ENCODE measurements at places on chromosomes 1 and 21.

DNA sequence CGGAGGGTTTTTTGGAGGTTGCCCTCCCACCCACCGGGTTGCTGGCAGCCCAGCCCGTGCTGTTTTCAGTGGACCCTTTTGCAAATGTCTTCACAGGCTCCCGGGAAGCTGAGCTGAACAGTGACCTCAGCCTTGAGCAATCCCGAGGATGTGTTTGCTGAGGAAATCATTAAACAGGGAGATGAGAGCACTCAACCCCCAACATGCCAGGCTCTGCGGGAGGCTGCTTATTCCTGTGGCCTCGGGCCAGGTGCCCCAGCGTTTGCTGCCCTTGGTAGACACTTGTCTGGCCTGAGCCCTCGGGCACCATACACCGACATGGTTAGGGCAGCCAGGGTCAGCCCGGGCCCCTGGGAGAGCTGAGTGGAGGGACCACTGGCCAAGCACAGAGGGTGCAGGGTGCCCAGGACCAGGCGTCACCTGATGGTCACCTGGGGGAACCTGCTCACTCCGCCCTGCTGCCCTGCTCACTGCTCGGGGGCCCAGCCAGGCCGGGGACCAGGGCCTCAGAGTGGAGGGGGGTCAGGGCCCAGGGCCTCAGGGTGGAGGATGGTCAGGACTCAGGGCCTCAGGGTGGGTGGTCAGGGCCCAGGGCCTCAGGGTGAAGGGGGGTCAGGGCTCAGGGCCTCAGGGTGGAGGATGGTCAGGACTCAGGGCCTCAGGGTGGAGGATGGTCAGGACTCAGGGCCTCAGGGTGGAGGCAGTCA lies 42.5 kb upstream of the POFUT2 start:
- H3K27me3 ChIP-seq, result peaks cover 15% of the 10 kb centered on the region
- no peak overlapping the region for H3K27ac ChIP-seq
- DNase-seq, result no peak
- H3K4me1 ChIP-seq, result peaks cover 38% of the 10 kb centered on the region
- H3K36me3 ChIP-seq, result no peaks in the 10 kb centered on the region

DNA sequence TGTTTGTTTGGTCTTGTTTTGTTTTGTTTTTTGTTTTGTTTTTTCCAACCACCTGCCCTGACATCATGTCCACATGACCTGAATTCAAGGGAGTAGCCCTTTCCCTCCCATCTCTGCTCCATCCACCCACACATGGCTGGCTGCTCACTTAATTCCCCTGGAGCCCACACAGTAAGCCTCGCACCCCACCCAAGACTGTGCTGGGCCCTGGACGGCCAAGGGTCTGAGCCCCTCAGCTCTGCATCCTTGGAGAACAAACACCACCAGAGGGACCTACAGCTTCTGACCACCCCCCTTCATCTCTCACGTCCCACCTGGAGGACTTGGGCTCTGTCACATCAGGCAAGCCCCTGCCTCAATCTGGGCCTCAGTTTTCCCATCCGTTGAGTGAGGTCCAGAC lies 39.1 kb downstream of the MATN1 start:
- H3K4me1 ChIP-seq, result no peaks in the 10 kb centered on the region
- no peak overlapping the region for H3K27ac ChIP-seq
- H3K27me3 ChIP-seq, result peaks cover 7% of the 10 kb centered on the region

DNA sequence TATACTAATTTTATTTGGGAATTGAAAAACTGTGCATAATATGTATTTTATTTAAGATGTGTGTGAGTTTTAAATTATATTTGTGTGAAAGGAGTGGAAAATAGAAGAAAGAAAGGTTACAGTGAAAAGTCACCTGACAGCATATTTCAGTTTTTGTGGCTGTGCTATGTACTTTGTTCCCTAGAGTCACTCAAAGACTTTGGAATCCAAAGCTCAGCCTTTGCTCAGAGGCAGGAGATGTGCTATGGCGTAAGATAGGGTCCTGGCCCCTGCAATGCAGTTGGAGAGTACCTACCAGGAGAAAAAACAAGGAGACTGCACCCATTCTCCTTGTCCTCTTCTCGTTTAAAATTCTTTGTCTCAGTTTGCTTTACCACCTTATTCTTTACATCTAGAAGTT lies 2.9 kb downstream of the CCDC30 start:
- H3K27ac ChIP-seq, result no peak overlapping the region
- no peaks in the 10 kb centered on the region for H3K27me3 ChIP-seq
- no peaks in the 10 kb centered on the region for H3K36me3 ChIP-seq
- DNase-seq, result no peak
- peaks cover 10% of the 10 kb centered on the region for H3K4me1 ChIP-seq

DNA sequence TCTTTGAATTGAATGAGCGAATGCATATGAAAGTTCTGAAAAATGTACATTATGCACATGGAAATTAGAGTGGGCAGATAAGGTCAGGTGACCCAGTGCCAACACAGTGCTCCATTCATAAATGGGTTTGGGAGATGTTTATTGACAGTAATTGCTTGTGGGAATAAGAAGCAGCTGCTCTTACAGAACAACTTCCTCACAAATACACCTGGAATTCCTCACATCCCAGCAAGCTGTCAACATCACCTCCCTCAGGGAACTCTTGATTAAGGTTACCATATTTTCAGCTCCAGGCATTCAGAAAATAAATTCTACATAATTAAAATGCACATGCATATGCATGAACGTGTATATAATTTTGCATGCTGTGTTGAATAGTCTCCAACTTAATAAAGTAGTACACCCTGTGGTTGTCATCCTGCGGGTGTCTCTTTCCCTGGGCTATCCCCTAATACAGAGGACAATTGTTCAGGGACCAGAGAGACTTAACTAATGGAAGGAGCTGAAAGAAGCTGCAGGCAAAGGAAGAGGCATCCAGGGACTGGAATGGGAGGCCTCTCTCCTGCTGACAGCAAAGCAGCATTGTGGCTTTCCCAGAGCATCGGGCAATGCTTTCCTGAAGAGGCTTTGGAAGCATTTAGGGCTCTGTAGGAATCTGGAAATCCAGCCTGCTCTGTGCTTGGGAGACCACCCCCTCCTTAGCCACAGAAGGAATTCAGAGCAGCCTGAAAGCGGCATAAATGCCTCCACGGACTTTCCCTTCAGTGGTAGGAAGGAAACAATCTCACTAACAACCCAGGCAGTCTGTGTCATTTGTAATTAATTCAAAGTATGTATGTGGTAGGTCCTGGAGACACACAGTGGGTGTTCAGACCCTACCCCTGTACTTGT lies 55.2 kb upstream of the GNG12 start:
- peaks cover 41% of the 10 kb centered on the region for H3K4me1 ChIP-seq
- H3K27me3 ChIP-seq, result no peaks in the 10 kb centered on the region
- H3K27ac ChIP-seq, result no peak overlapping the region
- no peaks in the 10 kb centered on the region for H3K36me3 ChIP-seq
- no peak for DNase-seq
- H3K4me3 ChIP-seq, result no peak overlapping the region

GRCh38 chr21:43207868-43208267 lies 39.1 kb downstream of the CRYAA start:
- DNase-seq, result no peak
- H3K27ac ChIP-seq, result no peak overlapping the region
- H3K36me3 ChIP-seq, result no peaks in the 10 kb centered on the region
- peaks cover 4% of the 10 kb centered on the region for H3K27me3 ChIP-seq

- no peaks in the 10 kb centered on the region for H3K36me3 ChIP-seq
- no peak for DNase-seq
- no peak overlapping the region for H3K4me3 ChIP-seq
- peaks cover 15% of the 10 kb centered on the region for H3K4me1 ChIP-seq
These were observed 148.2 kb downstream of the PTPRU start for GRCh38 chr1:29384496-29385015.

DNA sequence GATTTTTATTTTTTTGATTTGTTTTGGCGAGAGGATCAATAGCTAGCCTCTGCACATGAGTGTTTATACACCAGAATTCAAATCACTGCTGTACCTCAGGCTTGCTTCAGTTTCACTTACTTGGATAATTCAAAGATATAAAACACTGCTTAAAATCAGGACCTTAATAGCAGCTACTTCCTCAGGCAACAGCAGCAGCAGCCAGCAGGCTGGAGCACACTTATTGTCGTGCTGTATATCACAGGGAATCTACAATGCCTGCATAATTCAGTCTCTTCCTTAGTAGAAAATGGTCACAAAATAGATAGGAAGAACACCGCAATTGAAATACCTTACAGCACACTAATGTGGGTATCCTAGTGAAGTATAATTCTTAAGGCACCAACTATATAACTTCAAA lies 497.3 kb downstream of the NEGR1 start:
- H3K27ac ChIP-seq, result no peak overlapping the region
- H3K27me3 ChIP-seq, result no peaks in the 10 kb centered on the region
- H3K36me3 ChIP-seq, result no peaks in the 10 kb centered on the region
- no peaks in the 10 kb centered on the region for H3K4me1 ChIP-seq
- DNase-seq, result no peak

GRCh38 chr1:27520651-27521050 lies 30.7 kb upstream of the WASF2 start:
- H3K27me3 ChIP-seq, result no peaks in the 10 kb centered on the region
- no peak for DNase-seq
- peaks cover 71% of the 10 kb centered on the region for H3K4me1 ChIP-seq

GRCh38 chr21:44984428-44984791 lies 44.6 kb downstream of the SLX9 start:
- H3K4me3 ChIP-seq, result no peak overlapping the region
- H3K27ac ChIP-seq, result no peak overlapping the region
- DNase-seq, result no peak
- H3K36me3 ChIP-seq, result no peaks in the 10 kb centered on the region

DNA sequence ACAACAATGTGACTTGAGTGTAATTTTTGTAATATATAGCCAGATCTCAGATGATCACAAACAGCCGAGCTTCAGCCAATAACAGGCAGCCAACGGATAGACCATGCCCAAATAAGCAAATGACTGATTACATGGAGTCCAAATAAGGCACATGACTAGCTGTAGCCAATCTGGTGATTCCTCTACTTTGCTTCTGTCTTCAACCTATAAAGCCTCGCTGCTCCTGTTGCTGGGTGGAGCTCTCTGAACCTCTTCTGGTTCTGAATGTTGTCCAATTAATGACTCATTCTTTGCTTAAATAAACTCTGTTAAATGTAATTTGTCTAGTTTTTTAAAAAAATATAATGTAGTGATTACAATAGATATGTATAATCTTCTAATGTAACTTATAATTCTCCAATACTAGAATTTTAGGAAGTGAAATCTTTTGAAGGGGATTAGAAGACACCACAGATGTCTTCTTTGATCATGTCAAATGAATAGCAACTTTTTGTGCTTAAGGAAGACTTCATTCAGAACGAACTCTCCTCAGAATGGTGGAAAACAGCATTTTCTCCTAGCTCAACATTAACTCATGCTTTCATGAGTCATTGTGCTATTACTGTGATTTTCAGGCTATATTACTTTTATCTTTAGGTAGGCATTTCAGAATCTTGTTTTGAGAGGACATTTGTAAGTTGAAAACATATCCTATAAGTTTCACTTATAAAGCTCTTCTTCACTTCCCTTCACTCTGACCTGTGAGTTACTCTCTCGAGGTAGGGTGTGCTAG lies 857.8 kb upstream of the B3GALT2 start:
- H3K36me3 ChIP-seq, result no peaks in the 10 kb centered on the region
- H3K4me1 ChIP-seq, result peaks cover 22% of the 10 kb centered on the region
- H3K27ac ChIP-seq, result peak overlapping the region; percentile 65
- H3K4me3 ChIP-seq, result no peak overlapping the region

GRCh38 chr1:164640686-164641352 lies 81.8 kb downstream of the PBX1 start:
- H3K4me3 ChIP-seq, result no peak overlapping the region
- no peaks in the 10 kb centered on the region for H3K27me3 ChIP-seq
- no peaks in the 10 kb centered on the region for H3K36me3 ChIP-seq
- DNase-seq, result no peak
- no peak overlapping the region for H3K27ac ChIP-seq

- peaks cover 48% of the 10 kb centered on the region for H3K36me3 ChIP-seq
- H3K4me3 ChIP-seq, result no peak overlapping the region
- no peak for DNase-seq
- no peak overlapping the region for H3K27ac ChIP-seq
- peaks cover 21% of the 10 kb centered on the region for H3K4me1 ChIP-seq
These were observed 14.1 kb downstream of the PCSK9 start for GRCh38 chr1:55053265-55053954.

GRCh38 chr1:34845131-34845901 lies 14.2 kb downstream of the SMIM12 start:
- H3K4me1 ChIP-seq, result no peaks in the 10 kb centered on the region
- no peak for DNase-seq
- no peaks in the 10 kb centered on the region for H3K27me3 ChIP-seq
- no peaks in the 10 kb centered on the region for H3K36me3 ChIP-seq

DNA sequence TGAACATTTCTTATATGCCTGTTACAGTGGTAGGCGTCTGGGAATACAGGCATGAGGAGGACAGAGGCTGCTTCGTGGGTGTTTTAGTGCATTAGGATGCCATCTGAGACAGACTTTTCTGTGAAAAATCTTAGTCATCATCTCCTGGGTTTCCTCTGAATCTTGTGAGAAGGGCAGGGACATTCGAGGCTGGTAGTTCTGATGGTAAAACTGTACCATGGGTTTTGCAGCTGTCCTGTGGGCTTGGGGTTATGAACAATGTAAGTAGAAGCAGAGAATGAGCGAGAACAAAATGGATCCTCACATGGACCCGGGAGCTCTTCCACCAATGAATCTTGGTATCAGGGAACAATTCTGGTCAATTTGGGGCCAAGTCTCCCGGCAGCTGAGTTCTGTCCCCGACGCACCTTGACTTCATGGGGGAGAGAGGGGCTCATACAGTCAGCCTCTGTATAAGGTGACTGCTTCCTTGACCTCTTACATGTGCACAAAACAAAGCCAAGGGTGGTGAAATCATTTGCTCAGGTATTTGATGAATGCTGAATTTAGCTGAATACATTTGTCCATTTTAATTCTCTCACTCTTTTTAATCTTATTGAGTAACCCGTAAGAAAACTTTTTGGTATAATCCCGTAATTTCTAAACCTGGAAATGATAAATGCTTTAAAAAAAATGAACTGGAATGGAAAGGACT lies 63.6 kb upstream of the ERRFI1 start:
- no peaks in the 10 kb centered on the region for H3K27me3 ChIP-seq
- H3K4me3 ChIP-seq, result no peak overlapping the region
- H3K27ac ChIP-seq, result peak overlapping the region; percentile 87
- H3K4me1 ChIP-seq, result peaks cover 44% of the 10 kb centered on the region
- DNase-seq, result no peak

- peaks cover 10% of the 10 kb centered on the region for H3K4me1 ChIP-seq
- H3K36me3 ChIP-seq, result no peaks in the 10 kb centered on the region
- no peak overlapping the region for H3K4me3 ChIP-seq
- DNase-seq, result no peak
These were observed 174.5 kb upstream of the POU3F1 start for GRCh38 chr1:38221006-38221649.

DNA sequence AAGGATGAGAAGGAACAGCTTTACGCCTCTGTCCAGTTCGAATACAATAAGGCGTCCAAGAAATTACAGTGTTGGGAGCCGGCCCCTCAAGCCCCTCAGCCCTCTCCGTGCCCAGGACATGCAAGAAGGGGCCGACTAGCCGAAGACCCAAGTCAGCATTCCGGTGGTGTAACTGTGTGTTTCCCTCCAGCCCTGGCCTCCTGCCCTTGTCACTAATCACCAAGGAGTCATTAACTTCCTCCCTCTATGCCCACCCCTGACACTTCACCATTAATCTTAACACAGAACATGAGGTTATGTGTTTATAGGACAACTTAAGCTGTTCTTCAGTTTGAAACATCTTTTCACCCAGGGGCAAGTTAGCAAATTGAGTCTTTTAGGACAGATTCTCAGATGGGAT lies 16.4 kb upstream of the C4BPB start:
- peaks cover 25% of the 10 kb centered on the region for H3K36me3 ChIP-seq
- no peaks in the 10 kb centered on the region for H3K27me3 ChIP-seq
- no peak for DNase-seq

All from keratinocyte (primary cell).